Osteoblast (primary cell): ENCODE measurements at places on chromosomes 4 and X. TPM values are rescaled to one million over a fixed set of nuclear protein-coding genes. Genes with fewer than 3 reads are reported as not detected.

Gene UGT2B15
- not detected in 2 replicates for total RNA-seq

Gene BCORL1
- 1.4 and 1.8 TPM in 2 replicates for total RNA-seq

GRCh38 chr4:55251342-55251741 lies 94.7 kb upstream of the SRD5A3 start:
- no peak for DNase-seq

DNA sequence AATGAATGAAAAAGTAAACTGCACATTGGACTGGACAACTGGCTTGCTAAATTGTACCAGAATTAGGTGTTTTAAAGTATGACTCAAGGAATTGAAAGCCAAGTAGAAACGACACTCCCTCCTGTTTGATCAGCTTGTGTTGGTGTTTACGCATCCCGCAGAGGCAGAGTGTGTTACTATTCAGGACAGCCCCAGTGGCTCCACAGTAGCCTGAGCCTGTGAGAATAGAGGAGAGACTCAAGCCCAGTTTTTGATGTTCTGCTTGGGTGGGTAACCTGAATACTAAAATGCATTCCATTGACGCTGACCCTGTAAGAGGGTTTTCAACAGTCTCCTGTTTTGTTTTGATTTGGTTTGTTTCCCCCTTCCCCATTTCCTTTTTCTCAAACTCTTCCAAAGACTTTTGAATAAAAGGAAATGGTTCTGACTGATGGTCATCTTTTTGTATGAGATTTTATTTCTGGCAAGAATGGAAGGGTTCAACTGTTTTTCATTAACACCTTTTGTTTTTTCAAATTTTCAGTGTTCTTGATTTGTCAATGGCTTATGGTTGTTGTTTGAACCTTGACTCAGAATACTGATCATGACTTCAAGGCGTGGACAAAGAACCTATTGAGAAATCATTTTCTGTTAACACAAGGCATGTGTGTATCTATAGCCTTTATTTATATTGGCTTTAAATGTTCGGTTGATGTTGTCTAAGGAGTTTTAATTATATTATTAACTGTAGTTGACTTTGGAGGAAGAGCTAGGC lies 10.2 kb downstream of the ADGRL3 start:
- DNase-seq: no peak
